SJSA1 (cell line): ENCODE measurements at places on chromosomes 1 and 21.
A peak's percentile ranks its signal among the peaks of the same experiment; 100 is the strongest.

GRCh38 chr1:41639332-41639936 lies 155.0 kb upstream of the EDN2 start:
- DNase-seq = peak; percentile 33
- no peak overlapping the region for H3K4me3 ChIP-seq
- peak overlapping the region; percentile 41 for H3K27ac ChIP-seq
- no peaks in the 10 kb centered on the region for H3K27me3 ChIP-seq

GRCh38 chr1:230347896-230348295 lies 78.2 kb downstream of the PGBD5 start:
- H3K4me1 ChIP-seq = no peaks in the 10 kb centered on the region
- no peaks in the 10 kb centered on the region for H3K36me3 ChIP-seq
- no peak overlapping the region for H3K4me3 ChIP-seq
- no peak overlapping the region for H3K27ac ChIP-seq
- DNase-seq = no peak

GRCh38 chr21:42964546-42965210 lies 9.7 kb upstream of the PKNOX1 start:
- H3K4me3 ChIP-seq = no peak overlapping the region
- H3K4me1 ChIP-seq = no peaks in the 10 kb centered on the region
- H3K36me3 ChIP-seq = no peaks in the 10 kb centered on the region
- DNase-seq = no peak
- H3K27ac ChIP-seq = no peak overlapping the region

GRCh38 chr1:33517596-33518250 lies 45.3 kb downstream of the ZSCAN20 start:
- H3K36me3 ChIP-seq = no peaks in the 10 kb centered on the region
- H3K27me3 ChIP-seq = no peaks in the 10 kb centered on the region; the same call in 1 of the 2 replicates
- no peak overlapping the region for H3K27ac ChIP-seq

DNA sequence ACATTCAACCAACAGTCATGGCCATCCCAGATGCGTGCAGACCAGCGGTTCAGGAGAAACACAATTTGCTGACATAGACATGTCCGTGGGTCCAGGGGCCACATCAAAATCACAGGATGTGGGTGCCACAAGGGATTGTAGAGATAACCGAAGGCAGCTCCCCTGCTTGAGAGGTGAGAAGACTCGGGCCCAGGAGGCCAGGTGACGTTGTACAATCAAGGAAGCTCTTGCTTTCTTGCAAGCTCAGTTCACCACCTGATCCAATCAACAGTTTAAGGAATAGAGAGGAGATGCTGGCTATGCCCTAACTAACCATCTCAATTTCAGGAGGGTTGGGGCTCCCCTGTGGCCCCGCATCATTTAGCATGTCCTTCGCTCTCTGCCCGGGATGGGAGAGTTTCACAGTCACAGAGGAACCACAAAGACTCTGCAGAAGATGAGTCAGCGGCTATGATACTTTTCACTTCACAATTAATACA lies 19.5 kb downstream of the UBASH3A start:
- no peak overlapping the region for H3K4me3 ChIP-seq
- no peaks in the 10 kb centered on the region for H3K27me3 ChIP-seq
- no peak overlapping the region for H3K27ac ChIP-seq
- DNase-seq = no peak
- no peaks in the 10 kb centered on the region for H3K4me1 ChIP-seq

GRCh38 chr1:1034439-1034781 lies 14.5 kb downstream of the AGRN start:
- H3K36me3 ChIP-seq = peaks cover 13% of the 10 kb centered on the region; the same call in 1 of the 2 replicates
- DNase-seq = no peak
- H3K4me3 ChIP-seq = no peak overlapping the region
- H3K27ac ChIP-seq = no peak overlapping the region

DNA sequence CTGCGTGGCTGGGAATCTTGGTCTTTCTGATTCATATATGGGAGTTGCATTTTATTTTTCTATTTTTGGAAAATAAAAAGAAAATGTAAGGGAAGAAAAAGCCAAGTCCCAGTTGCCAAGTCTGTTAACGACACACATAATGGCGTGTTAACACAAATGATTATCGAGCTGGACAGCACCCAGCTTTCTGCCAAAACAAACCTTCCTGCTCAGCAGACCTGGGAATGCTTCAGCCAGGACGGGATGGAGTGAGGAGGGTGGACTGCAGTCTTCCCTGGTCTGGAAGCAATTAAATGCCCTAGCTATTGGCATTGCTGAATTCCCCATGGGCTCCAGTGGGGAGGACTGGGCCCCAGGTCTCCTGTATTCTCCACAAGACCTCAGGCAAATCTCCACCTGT lies 184.2 kb upstream of the USP24 start:
- H3K27ac ChIP-seq = no peak overlapping the region
- no peaks in the 10 kb centered on the region for H3K4me1 ChIP-seq
- no peaks in the 10 kb centered on the region for H3K27me3 ChIP-seq

- no peak overlapping the region for H3K27ac ChIP-seq
- H3K36me3 ChIP-seq = no peaks in the 10 kb centered on the region
- H3K4me3 ChIP-seq = no peak overlapping the region
Observed at GRCh38 chr1:198734323-198735008, 95.6 kb downstream of the PTPRC start.

- H3K4me3 ChIP-seq = no peak overlapping the region
- no peak overlapping the region for H3K27ac ChIP-seq
- no peaks in the 10 kb centered on the region for H3K4me1 ChIP-seq
- no peaks in the 10 kb centered on the region for H3K36me3 ChIP-seq
- DNase-seq = no peak
Observed at GRCh38 chr1:156069490-156070455, 8.8 kb downstream of the RAB25 start.

- no peaks in the 10 kb centered on the region for H3K36me3 ChIP-seq
- DNase-seq = no peak
- H3K27me3 ChIP-seq = no peaks in the 10 kb centered on the region
- H3K27ac ChIP-seq = peak overlapping the region; percentile 45
Observed at GRCh38 chr1:200179126-200179780, 151.7 kb downstream of the NR5A2 start.

DNA sequence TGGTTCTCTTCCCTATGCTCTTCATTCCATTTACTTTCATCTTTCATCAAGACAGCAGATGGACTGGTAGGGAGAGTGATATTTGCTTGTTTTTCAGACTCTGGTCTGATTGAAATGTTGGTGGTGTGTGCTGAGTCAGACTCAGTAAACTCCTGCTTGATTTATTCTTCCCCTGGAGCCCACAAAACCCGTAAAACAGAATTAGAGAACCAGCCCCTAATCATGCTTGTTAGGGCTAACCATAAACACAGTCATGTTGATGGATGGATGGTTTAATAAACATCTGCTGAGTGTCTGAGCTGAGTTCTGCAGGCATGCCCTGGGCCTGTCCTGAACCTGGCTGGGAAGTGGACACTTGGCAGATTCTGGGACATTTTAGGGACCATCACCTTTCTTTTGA lies 24.8 kb downstream of the NOS1AP start:
- no peak overlapping the region for H3K4me3 ChIP-seq
- H3K36me3 ChIP-seq = no peaks in the 10 kb centered on the region
- H3K27ac ChIP-seq = no peak overlapping the region
- 0 out of 2 replicates have a peak, but pooled peaks cover 5% of the 10 kb centered on the region for H3K27me3 ChIP-seq
- peaks cover 6% of the 10 kb centered on the region; the same call in 1 of the 2 replicates for H3K4me1 ChIP-seq
- DNase-seq = no peak

- no peak overlapping the region for H3K27ac ChIP-seq
- H3K36me3 ChIP-seq = no peaks in the 10 kb centered on the region
- H3K4me3 ChIP-seq = no peak overlapping the region
- no peaks in the 10 kb centered on the region for H3K27me3 ChIP-seq
- no peaks in the 10 kb centered on the region for H3K4me1 ChIP-seq
Observed at GRCh38 chr1:100866041-100866900, 28.4 kb downstream of the EXTL2 start.

DNA sequence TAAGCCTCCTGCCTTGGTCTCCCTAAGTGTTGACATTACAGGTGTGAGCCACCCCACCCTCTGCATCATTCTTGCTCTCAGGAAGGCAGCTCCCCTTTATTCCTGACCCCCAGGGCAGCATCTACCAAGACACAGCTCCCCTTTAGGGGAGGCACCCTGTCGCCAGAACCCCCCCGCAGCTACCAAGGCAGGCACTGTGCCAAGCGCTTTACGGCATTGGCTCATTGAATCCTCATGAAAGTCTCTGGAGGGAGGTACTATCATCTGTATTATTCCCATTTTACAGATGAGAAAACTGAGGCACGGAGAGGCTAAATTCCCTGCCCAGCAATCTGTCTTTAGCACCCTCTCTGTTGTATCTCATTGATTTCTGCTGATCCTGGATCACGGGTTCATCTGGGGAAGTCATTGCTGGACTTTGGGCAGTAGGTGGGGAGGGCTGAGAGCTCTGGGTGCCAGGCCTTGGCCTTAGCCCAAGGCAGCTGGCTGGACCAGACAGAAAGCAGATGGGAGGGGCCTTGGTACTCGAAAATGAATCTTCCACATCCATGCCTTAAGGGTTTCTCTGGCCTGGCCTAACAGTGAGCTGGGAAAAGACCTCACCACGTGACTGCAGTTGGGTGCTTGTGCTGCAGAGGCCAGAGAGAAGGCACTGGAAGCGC lies 5.9 kb downstream of the PLOD1 start:
- peaks cover 73% of the 10 kb centered on the region for H3K36me3 ChIP-seq
- H3K27ac ChIP-seq = no peak overlapping the region
- no peak for DNase-seq
- peaks cover 42% of the 10 kb centered on the region for H3K4me1 ChIP-seq

- no peak for DNase-seq
- no peaks in the 10 kb centered on the region for H3K36me3 ChIP-seq
- no peak overlapping the region for H3K27ac ChIP-seq
- no peak overlapping the region for H3K4me3 ChIP-seq
- H3K4me1 ChIP-seq = no peaks in the 10 kb centered on the region
Observed at GRCh38 chr1:60564916-60565750, 491.6 kb upstream of the C1orf87 start.

DNA sequence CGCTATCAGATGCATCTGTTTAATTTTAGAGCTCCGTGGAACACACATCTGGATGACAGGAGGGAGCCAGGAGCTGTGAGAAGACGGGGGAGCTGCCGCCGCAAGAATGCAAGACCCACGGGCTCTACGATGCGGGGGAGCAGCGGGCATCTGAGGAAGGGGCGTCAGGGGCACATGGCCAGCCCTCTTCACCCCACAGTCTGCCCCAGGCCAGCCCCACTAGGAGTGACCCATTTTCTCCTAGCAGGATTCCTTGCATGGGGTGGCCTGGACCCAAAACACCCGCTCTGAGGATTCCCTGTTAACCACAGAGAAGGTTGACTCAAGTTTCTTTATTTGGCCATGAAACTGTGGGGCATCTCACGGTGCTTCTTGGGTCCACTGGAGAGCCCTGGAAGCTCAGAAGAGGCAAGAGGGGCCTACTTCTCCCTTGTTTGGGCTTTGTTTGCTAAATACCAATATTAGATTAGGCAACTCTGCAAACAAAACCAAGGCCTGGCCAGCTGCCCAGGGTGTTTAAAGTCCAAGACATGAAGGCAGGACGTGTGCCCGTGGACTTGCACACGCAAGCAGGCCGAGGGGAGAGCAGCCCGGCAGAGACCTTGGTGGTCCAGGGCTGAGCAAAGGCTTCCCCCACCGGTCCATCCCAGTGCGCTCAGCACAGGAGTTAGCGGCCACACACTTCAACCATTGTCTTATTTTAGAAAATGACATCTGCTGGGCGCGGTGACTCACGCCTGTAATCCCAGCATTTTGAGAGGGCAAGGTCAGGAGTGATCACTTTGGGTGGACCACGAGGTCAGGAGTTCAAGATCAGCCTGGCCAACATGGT lies 89.8 kb downstream of the DHRS3 start:
- peaks cover 21% of the 10 kb centered on the region for H3K4me1 ChIP-seq
- H3K36me3 ChIP-seq = no peaks in the 10 kb centered on the region
- DNase-seq = peak; percentile 82
- H3K27me3 ChIP-seq = no peaks in the 10 kb centered on the region

DNA sequence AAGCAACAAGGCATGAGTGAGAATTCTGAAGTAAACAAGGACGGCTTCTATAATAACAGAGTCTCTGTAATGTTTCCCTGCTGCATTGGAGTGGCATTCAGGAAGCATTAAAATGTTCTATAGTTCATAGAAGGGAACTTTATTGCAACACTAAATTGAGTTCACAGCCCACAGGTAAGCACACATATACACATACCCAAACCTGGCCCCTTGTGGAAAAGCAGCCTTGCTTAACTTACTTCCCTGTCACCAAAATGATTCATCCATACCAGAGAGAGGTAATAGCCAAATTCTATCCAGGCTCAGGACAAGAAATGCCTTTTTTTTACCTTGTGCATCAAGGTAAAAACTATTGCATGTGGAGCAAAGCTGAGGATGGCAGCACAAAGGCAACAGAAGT lies 241.4 kb downstream of the HHIPL2 start:
- no peak overlapping the region for H3K4me3 ChIP-seq
- no peaks in the 10 kb centered on the region for H3K27me3 ChIP-seq
- no peak overlapping the region for H3K27ac ChIP-seq
- peaks cover 4% of the 10 kb centered on the region; the same call in 1 of the 2 replicates for H3K4me1 ChIP-seq
- DNase-seq = no peak

GRCh38 chr1:64129701-64130100 lies 73.7 kb upstream of the UBE2U start:
- no peaks in the 10 kb centered on the region for H3K36me3 ChIP-seq
- H3K4me3 ChIP-seq = no peak overlapping the region
- no peak for DNase-seq
- H3K27ac ChIP-seq = no peak overlapping the region
- H3K27me3 ChIP-seq = no peaks in the 10 kb centered on the region
- H3K4me1 ChIP-seq = peaks cover 11% of the 10 kb centered on the region

DNA sequence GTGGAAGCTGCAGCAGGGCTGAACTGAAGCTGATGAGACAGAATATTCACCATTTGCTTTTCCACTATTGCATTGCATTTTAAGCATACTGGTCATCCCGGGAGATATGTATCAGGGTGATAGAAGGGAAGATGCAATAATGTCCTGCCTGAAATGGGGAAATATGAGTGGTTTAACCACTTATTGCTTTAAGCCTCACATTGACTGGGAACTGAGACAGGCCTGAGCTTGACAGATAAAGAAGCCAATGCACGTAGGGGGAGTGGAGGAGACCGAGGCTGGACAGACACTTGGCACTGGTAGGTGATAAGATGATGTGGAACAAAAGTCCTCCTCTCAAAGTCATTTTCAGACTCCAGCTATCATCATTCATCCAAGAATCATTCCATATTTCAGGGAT lies 911.7 kb upstream of the NCAM2 start:
- DNase-seq = no peak
- no peaks in the 10 kb centered on the region for H3K36me3 ChIP-seq
- no peak overlapping the region for H3K27ac ChIP-seq
- no peak overlapping the region for H3K4me3 ChIP-seq
- no peaks in the 10 kb centered on the region for H3K27me3 ChIP-seq

DNA sequence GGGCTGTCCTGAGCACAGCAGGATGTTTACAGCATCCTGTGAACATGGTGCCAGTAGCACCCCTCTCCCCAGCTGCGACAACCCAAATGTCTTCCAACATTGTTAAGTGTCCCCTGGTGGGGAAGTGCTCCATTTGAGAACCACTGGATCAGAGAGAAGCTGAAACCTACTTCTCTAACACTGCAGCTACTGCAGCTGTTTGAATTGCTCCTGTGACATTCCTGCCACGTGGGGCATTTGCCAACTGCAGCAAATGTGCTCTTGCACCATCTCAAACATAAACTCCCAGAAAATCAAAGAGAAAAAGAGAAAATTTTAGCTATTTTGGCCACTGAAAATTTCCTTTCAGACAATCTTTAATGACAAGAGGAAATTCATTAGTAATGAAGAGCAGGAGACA lies 11.0 kb downstream of the SLC2A5 start:
- H3K4me3 ChIP-seq = no peak overlapping the region
- no peak for DNase-seq

GRCh38 chr1:117627546-117628130 lies 21.8 kb downstream of the TENT5C start:
- H3K4me1 ChIP-seq = 0 out of 2 replicates have a peak, but pooled peaks cover 4% of the 10 kb centered on the region
- no peak overlapping the region for H3K27ac ChIP-seq
- H3K4me3 ChIP-seq = no peak overlapping the region
- no peaks in the 10 kb centered on the region for H3K36me3 ChIP-seq
- H3K27me3 ChIP-seq = no peaks in the 10 kb centered on the region
- no peak for DNase-seq
